Neuronal stem cell (in vitro differentiated cells): ENCODE measurements at places on chromosomes 7 and 10.

- no peak for DNase-seq
These were observed 11.6 kb downstream of the SLC29A4 start for GRCh38 chr7:5294169-5294987.

DNA sequence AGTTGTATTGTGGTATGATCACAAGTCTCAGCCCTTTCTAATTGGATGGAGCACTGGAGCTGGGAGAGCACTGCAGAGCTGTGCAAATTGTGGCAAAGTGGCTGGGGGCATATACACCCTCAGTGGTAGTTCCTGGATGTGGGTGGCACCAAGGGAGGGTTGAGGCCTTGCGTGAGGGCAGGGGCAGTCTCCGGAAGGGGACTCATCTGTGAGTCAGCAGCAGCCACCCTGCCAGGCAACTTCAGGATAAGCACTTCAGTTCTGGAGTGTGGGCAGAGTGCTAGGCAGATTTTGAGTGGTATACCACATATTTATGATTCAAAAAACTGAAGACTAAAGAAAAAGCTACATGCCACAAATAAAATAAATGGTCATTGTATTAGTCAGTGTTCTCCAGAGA lies 210.5 kb downstream of the ETV1 start:
- DNase-seq = no peak

- no peak for DNase-seq
These were observed 108.3 kb downstream of the HECW1 start for GRCh38 chr7:43220742-43221141.

- DNase-seq = no peak
These were observed 69.3 kb upstream of the PDZD8 start for GRCh38 chr10:117444497-117445040.

GRCh38 chr7:1438208-1438607 lies 21.1 kb downstream of the MICALL2 start:
- no peak for DNase-seq

DNA sequence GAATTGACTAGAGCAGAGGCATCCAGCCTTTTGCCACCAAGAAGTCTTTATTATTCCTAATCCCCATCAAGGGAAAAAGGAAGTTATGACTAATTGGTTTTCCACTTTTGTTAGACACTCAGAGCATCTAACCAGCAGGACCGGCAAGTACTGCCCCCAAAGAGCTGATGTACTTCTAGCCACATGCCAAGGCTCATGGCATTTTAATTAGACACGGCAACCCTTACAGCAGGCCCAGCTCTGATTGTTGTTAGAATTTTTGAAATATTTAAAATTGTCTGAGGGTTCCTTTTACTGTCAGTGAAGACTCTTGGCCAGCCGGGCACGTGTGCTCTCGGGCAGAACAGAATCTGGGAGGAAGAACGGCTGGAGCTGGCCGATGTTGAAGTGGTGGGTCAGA lies 114.8 kb downstream of the SPAG6 start:
- no peak for DNase-seq

GRCh38 chr10:99430116-99430450 lies 341 bp downstream of the GOT1 start:
- no peak for DNase-seq
